Activated CD4-positive, alpha-beta T cell treated with anti-CD3 and anti-CD28 coated beads for 24 hours (primary cell): ENCODE measurements at places on chromosomes 11 and 22.

DNA sequence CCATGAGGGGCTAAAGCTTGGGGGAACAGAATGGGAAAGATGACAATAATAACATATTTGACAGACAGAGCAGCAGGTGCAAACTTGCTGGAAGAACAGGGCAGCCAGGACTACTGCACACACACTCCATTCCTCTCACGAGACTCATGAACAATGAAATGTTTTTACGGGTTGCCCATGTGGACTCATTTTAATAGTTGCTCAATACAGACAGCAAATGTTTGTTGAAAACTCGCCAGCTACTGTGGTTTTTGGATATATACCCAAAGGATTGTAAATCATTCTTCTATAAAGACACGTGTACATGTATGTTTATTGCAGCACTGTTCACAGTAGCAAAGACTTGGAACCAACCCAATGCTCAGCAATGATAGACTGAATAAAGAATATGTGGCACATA lies 10.3 kb downstream of the SYT13 start:
- no peak for DNase-seq

DNA sequence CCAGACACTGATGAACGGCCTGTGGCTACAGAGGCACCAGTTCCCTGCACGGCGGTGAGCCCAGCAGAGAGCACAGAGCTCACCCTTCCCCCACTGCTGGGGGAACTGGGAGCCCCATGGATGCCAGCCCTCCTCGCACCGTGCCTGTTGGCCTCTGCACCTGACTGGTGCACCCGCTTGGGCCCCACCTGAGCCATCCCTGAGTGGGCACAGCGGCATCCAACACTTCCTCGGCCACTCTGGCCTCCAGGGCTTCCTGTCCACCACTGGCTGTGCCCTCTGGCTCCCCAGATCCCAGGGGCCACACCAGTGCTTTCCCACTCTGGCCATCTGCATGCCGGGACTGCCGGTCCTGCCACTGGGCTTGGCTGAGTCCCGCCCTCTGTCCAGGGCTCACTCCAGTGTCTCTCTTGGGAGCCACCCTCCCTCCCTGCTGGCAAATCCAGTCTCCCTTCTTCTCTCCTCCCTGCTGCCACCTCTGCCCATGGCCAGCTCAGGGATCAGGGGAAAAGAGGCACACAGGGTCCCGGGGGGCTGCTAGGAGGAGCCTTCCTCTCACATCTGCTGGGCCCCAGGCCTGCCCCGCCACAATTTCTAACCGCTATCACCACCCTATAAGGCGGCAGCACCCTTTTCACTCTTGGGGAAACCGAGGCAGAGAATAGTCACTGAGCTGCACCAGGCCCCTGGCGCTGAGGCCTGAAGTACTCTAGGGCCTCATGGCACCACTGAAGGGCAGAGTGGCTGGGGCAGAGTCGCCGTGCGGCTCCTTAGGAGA lies 33.0 kb downstream of the GNB1L start:
- DNase-seq = no peak

GRCh38 chr11:2892215-2892966 lies 6.8 kb upstream of the CDKN1C start:
- DNase-seq = peak; percentile 60

- DNase-seq = no peak
Observed at GRCh38 chr11:68008381-68009337, 1.5 kb upstream of the ALDH3B1 start.

DNA sequence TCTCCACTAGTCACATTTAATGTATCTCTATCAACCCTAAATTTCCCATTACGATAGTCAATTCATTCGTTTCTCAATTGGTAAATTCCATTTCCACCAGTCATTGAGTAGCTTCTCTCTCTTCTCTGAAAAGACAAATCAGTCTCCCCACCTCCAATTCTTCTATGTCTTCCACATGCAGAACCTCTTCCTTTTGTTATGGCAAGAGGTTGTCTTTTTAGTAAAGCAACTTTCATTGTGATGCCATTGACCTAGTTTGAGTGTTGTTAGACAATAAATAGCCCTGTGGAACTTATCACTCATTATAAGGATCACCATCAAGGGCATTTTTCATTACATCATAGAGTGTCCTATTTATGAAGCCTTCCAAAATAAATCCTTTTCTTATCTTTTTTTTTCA lies 340.9 kb downstream of the LRRC4C start:
- no peak for DNase-seq

GRCh38 chr11:78564490-78565467 lies 9.9 kb downstream of the NARS2 start:
- peak; percentile 36 for DNase-seq

GRCh38 chr22:39908136-39908535 lies 7.3 kb downstream of the GRAP2 start:
- DNase-seq = no peak
